ENCODE measurements at places on chromosomes 11 and 22.

DNA sequence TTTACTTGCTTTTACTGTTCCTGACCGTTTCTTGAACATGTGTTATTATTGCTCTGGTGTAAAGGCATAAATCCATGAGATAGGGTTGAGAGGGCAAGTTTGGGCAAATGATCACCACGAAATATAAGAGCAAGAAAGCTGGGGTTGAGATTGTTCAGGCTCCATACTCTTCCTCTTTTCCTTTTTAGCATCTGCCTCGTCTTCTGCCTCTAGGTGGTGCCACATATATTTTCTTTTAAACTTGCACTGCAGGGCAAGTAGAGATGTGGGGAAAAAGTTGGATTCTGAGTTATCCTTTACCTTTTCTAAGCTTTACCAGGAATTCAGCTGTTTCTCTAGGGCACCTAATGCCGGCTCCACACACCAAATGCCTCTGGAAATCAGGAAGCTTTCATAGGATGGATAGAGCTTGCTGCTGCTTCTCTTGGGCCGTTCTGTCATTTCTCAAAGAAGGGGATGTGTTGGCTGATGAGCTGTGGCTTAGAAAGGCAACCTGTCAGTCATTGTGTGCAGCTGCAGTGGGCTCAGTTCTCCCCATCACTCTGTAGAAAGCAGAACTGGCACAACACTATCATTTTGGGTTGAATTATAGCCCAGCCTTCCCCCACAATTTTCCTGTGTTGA, 98.2 kb downstream of the LDLRAD3 start:
- DNase-seq: no peak

DNA sequence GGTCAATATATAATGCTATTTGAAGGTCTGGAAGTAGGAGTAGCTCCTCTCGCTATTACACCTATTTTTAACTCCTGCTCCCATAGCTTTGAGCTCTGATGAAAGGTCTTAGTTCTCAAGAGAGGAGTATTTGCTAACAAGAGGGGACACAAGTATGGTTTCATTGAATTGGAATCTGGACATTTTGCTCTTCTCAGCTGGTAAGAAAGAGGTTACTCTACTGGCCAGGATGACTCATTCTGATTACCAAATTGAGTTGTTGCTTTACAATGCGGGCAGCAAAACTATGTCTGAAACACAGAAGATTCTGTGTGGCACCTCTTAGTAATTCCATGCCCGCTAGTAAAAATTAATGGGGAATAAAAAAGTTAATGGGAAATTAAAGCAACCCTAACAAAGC, 63.6 kb upstream of the EP300 start:
- DNase-seq: no peak

DNA sequence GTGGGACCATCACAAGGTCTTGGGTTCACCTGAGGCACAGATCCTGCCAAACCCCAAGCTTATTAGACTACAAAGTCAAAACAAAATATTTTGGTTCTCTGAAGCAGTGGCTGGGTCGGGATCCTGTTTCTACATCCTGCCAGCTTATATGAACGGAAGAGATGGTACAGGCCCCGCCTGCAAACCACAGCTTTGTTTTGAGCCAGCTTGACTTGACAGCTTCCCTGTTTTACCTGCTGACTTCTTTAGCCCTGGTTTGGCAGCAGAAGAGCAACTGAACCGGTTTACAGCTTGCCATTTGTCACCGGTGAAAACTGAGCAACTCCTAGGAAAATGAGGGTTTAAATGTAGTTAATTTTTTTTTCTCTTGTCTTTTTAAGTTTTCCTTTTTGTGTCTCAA, 11.4 kb downstream of the PACS1 start:
- no peak for DNase-seq

DNA sequence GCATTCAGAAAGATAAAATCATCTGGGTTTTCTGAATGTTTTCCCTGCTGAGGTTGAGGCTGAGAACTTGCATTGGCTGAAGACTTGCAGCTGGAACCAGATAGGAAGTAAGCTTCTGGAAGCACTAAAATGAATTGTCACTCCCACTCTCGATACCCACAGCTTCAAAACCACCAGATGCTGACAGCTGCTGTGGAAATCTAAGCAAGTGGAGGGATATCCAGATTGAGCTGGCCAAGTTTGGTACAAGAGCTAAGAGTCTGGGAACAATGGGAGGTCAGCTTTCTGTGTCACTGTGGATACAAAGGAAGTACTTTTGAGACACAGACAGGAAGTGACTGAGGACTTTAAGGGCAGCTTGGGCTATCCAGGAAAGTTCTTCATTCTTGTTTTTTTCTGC, 51.3 kb upstream of the CD44 start:
- DNase-seq: no peak

- no peak for DNase-seq
Observed at GRCh38 chr11:61959678-61960077, 7.8 kb downstream of the FTH1 start.

GRCh38 chr11:61695917-61696316, 15.7 kb downstream of the DAGLA start:
- DNase-seq: peak; percentile 58

DNA sequence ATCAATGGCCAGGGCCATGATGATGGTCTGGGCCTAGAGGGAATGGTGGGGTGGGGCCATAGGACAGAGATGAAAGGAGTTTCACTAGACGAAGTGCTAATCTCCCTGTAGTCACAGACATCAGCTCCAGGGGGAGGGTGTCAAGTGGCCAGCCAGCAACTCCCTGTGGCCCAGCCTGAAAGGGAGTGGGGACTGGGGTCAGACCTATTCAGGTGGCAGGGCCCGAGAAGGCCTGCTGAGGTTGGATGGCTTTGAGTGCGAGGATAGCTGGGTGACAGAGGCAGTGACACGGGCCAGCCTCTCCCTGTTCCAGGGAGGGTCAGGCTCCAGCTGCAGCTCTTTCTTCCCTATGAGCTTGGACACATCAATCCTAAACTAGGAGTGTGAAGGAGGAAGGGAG, 11.0 kb downstream of the TOB2 start:
- DNase-seq: no peak

GRCh38 chr11:35982061-35982460, 38.2 kb downstream of the LDLRAD3 start:
- no peak for DNase-seq
